ENCODE measurements at places on chromosomes 12 and 14. TPM values are rescaled to one million over a fixed set of nuclear protein-coding genes. Genes with fewer than 3 reads are reported as not detected.

DNA sequence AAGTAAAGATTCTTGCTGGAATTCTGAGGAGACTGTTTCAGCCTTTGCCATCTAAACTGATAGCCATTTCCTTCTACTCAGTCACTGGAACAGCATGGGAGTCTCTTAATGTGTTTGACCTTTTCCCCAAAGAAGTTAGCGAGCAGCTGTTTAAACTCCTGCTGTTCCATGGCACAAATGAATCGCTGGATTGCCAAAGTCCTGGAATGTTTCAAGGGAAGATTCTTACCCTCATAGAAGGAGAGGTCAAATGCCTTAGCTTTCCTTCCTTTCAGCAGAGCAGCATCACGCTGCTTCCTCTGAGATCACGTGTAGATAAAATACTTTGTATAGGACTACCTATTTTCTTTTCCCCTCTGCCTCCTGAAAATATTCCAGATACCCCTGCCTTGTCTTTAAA is 10.5 kb upstream of the NR2C1 start:
- no peaks in the 10 kb centered on the region for H3K4me1 ChIP-seq
- H3K27ac ChIP-seq, result no peak overlapping the region
- no peak for DNase-seq
- no peaks in the 10 kb centered on the region for H3K36me3 ChIP-seq

DNA sequence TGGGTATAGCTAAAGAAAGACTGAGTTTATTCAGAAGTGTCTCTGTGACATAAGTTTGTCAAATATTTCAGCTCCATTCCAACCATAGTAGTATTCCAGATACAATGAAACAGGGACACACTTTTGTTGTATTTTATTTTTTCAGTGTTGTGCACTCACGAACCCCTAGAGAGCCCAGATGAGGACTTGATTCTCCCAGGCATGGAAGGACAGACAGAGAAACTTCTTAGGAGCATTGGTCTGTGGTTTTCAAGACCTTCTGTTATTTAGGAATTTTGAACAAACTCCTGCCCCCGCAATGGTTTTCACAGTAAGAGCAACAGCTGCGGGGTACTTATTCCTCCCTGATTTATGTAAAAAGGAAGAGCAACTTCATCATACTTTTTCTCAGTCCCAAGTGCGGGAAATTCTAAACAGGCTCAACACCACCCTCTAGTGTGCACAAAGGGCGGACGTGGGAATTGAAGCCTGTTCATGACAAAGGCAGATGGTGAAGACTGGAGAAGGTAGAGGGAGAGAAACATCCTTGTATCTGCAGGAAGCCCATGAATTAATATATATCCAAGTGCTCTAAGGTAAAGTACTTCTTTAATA is 147.6 kb downstream of the PAH start:
- peaks cover 23% of the 10 kb centered on the region for H3K27me3 ChIP-seq
- no peak overlapping the region for H3K4me3 ChIP-seq
- H3K27ac ChIP-seq, result no peak overlapping the region
- peak; percentile 18 for DNase-seq
- H3K4me1 ChIP-seq, result no peaks in the 10 kb centered on the region

DNA sequence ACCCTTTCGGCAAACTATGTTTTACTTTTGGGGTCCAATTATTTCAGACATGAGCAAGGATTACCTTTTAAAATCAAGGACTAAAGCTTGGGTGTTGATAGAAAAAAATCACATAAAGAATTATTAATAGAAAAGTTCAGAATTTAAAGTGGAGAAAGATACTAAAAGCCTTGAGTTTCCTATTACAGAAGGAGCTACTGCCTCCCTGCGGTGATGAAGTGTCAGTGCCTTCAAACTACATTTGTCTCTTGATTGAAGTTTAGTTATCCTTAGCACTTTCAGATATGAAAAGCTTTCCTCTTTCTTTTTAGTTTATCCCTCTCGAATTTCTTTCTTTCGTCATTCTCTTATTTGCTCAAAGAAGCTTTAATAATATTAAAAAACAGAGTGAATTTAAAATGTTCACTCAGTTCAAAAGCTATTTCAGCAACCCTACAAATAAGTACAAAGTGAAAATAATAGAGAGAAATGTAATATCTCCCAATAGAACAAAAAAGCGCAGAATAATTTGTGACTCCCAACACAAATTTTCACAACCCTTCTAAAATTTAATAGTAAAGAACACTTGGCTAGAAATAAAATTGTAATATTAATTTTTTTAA is 87.6 kb downstream of the SEC23A start:
- H3K4me1 ChIP-seq, result no peaks in the 10 kb centered on the region
- H3K27ac ChIP-seq, result no peak overlapping the region
- no peak for DNase-seq
- H3K4me3 ChIP-seq, result no peak overlapping the region

DNA sequence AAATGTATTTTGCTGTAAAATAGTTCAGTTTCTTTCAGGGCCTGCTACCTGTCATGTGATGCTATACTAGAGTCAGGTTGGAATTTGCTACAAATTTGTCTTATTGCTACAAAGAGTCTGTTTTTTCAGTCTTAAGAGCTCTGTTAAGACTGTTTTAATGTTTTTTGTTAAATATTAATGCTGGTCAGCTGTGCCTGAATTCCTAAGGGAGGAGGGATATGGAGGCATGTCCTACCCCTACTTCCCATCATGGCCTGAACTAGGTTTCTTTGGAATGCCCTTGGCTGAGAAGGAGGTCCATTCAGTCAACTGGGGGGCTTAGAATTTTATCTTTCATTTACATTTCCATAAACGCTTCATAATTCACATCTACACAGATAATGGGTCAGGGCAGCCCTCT is 30.0 kb downstream of the IQSEC3 start:
- no peak overlapping the region for H3K4me3 ChIP-seq
- no peak overlapping the region for H3K27ac ChIP-seq
- H3K27me3 ChIP-seq, result peaks cover 43% of the 10 kb centered on the region
- no peak for DNase-seq

AMHR2 gene
- not detected for total RNA-seq
